ENCODE measurements at places on chromosomes 2 and 18.

DNA sequence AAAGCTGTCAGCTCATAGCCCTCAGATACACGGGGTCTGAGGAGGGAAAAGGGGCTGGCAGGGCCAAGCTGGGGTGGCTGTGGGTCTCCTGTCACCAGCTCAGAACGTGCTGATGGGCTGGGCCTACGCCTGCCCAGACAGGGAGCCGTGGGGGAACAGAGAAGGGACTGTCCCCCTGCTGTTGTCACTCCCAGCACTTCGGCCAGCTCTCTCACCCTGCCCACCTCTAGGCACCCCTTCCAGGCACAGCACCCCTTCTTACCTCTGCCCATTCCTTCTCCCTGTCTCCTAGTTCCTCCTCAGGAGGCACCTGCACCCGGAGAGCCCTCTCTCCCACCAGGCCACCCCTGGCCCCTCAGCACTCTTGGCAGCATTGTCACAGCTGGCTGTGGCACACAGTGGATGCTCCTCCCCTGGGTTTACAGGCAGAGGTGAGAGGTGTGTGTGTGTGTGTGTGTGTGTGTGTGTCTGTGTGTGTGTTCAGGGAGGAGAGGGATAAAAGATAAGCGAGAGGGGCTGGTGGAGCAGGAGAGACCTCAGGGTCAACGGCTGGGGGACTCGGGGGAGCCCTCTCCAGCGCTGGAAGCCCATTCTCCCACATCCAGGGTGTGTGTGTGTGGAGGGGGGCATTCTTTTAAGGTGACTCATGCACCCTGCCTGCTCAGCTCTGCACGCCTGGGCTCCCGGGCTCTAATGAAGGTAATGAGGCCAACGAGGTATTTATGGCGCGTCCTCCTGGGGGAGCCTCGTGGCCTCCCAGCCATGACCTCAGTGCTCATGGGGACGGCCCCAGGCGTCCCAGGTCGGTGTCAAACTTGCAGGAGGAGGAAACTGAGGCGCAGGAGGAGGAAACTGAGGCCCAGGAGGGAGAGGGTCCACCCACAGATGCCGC is 66.1 kb upstream of the SMAD7 start:
- DNase-seq, result no peak

DNA sequence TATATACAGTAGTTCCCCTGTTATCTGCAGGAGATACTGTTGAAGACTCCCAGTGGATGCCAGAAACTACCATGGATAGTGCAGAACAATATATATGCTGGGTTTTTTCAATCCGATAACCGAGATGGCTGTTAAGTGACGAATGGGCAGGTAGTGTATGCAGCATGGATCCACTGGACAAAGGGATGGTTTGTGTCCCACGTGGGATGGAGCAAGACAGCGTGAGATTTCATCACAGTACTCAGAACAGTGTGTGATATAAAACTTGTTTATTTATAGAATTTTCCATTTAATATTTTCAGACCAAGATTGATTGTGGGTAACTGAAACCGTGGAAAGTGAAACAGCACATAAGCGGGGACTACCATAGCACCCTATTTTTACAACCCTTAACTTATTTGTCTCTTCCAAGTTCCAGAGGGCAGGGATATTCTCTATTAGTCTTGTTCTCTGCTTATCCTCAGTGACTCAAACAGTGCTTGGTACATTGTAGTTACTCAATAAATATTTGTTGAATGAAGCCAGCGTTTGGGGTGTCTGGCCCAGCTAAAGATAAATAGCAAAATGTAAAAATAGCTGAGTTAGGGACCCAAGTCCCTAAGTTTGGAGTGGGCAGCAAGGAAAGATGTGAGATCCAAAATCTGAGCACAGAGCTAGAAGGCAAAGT is 50.0 kb downstream of the RHBDD1 start:
- DNase-seq, result no peak

DNA sequence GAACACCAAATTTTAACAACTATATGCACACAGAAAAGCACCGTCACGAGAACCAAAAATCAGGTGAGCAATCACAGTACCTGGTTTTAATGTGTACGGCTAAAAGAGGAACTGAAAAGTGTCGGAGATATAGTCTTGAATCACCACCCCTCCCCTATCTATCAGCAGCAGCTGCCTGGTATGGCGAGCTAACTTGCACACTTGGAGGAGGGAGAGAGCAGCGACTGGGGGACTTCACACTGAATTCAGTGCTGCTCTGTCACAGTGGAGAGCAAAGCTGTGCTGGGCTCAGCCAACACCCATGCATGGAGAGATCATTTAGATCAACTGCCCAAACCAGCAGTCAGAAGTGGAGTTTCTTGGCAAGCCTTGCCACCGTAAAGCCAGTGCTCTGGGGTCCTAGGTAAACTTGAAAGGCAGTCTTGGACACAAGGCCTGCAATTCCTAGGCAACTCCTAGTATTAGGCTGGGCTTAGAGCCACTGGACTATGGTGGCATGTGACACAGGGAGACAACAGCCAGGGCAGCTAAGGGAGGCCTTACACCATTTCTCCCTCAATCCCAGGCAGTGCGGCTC is 89.2 kb upstream of the CD226 start:
- no peak for DNase-seq

DNA sequence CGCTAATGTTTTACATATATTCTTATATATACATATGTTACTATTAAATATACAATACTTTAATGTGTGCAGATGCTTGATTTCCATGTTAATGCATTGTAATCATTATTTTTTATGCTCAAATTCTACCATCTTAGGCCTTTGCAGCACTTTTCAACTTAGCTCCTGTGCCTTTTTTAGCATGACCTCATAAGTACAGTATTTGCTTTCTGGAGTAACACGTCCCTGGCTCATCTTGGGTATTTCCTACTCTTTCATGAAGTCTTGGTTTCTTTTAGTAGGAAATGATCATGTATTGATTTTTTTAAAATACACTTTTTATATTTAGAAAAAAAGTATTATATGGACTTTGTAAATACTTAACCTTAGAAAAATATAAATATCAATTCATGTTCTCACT is 36.5 kb downstream of the CAB39 start:
- DNase-seq, result no peak

- no peak for DNase-seq
Observed at GRCh38 chr18:9101730-9102507, 580 bp upstream of the NDUFV2 start.

GRCh38 chr2:240172071-240172895 is 31.8 kb upstream of the OTOS start:
- no peak for DNase-seq

DNA sequence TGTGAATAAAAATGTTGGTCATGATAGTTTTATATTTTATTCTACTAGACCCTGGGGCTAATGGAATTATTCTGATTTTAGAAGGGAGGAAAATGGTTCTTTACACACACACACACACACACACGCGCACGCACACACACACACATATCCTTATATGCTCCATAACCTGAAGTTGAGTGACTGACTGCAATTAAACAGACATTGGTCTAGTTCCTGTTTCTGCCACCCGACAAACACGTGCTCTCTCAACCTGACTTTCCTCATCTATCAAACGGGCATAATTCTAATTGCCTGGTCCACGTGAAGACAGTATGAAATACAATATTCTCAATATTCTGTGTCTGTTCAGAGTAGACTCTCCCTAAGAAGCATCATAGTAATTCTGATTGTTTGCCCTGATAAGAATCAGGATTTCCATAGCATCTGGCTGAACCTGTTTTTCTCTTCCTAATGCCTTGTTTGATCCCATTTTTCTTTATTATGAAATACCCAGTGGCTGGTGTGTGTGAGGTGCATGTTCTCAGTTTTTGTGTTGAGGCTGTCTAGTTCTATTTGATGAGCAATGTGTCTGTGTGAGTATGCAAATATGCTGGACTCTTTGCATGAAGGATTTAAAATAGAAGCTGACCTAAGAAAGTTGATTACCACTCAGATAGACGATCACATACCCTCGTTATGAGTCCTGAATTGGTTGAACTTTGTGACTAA is 51.0 kb downstream of the SETBP1 start:
- DNase-seq, result no peak

DNA sequence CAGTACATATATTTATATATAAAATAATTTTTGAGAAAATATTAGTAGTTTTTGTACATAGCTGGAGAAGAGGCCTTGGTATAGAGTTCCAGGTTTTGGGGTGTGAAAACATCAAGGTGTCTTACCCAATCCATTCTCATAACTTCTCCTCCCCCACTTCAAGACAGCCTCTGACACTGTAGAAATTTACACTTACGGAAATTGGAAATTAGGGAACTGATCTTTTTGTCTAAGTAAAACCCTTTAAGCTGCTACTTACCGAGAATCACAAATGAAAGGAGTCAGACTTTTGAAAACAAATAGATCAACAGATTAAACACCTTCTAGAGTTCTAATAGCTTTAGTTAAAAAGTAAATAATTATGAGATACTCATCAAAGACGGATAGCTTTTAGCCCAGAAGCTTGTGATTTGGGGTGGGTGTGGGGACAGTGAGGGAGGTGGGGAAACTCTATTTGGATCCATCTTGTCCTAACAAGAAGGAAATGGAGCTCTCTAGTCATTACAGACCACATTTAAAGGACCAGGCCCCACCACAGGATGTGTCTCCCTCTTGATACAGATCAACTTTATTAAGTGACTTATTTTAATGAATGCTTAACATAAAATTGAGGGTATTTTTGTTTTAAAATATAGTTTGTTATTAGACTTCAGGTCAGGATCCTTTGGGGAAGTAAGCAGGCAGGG is 11.1 kb upstream of the FBXO11 start:
- DNase-seq, result no peak

- no peak for DNase-seq
Observed at GRCh38 chr18:71873695-71874094, 670.4 kb downstream of the CBLN2 start.

DNA sequence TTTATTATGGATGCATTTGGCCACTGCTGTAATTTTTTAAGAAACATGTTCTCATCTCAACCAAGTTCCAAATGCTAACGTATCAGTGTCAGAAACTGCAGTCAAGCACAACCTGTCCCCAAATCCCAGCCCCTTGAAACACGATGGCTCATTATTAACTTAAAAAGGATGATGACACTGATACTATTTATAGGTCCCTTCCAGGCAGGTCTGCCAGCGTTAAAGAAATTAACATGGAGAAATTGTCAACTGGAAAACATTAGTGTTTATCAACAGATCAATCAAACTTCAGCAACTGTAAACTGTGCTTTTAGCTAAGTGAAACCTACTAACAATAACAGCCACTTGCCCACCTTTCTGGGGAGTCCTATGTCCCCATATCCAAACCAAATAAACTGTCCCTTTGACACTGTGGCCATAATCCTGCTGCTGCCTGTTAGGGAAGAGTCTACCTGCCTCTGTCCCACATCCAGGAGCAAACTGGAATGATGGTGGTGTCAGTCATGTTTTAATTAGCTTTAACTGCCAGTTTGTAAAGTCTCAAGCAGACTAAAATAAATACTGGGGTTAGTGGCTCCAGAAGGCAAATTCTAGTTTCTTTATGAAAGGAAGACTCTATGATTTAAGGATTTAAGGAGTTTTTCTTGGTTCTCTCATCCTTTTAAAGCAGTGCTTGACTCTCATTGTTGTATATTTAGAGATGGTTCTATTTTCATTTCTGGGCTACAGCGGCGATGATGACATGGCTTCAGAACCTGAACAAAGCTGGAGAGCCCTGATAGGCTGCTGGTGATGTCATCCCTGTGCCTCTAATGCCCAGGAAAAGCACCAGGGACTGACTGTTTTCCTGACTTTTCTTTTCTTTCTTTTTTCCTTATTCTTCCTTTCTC is 583.6 kb upstream of the PIK3C3 start:
- DNase-seq, result no peak

DNA sequence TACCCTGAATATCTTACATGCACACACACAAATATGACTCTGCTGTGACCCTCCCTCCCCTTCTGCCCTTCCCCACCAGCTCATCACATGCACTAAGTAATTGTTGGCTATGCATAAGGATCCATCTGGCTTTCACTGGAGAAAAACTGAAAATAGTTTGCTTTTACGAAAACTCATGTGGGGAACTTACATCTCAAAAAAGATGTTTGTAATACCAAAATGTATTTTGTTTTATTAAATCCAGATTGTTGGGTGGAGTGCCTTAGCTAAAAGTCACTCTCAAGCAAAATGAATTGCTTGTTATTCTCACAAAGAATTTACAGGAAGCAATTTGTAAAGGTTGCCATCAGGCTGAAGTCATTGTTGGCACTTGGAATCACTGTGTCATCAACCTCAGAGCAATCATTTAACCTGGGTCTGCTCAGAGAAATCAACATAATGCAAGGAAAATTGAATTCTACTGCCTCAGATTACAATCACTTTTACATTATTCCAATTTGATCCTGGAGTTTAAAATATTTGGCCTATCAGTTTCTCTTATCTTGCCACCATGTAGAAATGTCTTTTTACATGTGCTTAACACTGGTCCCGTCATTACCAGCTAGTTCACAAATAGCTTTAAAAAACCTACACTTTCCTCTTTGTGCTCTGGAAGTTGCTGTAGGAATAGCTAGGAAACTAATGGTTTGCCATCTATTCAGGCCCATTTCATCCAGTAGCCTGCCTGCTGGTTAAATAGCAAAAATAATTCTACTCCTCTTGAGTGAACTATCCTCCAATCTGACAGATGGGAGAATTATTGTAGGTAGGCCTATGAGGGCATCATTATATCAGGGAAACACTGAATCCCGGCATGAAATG is 90.3 kb upstream of the TMEM17 start:
- no peak for DNase-seq

DNA sequence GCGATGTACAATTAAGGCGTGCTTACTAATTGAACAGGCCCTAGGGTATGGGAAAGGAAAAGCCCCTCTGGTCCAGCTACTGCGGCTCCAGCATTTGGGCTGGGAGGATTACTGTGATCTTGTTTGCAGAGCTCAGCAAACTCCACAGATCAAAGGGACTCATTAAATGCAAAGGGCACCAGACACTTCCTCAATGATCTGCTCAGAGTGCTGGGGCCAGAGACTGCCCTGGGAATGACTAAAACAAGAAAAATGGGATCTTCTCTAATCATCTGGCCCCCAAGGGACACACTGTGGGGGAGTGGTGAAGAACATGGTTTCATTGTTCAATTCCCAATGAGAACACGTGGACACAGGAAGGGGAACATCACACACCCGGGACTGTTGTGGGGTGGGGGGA is 85.0 kb downstream of the MARCHF4 start:
- DNase-seq, result no peak

- DNase-seq, result no peak
Observed at GRCh38 chr2:71831193-71831577, 316.5 kb downstream of the CYP26B1 start.

DNA sequence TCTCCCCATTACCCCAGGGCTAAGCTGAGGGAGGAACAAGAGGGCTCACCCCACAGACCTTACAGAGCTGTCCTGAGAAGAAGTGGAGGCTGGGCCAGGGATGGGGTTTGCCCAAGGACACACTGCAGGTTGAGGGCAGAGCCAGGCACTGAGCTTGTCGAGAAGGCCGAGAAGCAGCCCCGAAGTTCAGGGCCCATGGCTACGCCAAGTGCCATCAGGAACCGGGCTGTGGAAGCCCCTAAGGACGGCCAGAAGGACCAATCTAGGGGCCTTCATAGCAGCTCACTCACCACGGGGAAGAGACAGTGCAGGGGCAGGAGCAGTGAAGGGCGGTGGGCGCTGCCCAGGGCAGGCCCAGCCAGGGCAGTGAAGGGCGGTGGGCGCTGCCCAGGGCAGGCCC is 18.6 kb upstream of the AGXT start:
- no peak for DNase-seq
